Stimulated activated CD4-positive, alpha-beta T cell treated with anti-CD3 and anti-CD28 coated beads, TNF-alpha, amount 100 ng/mL, for 4 hours (primary cell): ENCODE measurements at places on chromosomes 2 and 18.

- DNase-seq: no peak
These were observed 91.0 kb downstream of the CTIF start for GRCh38 chr18:48629730-48630324.

GRCh38 chr2:148052687-148053086, 31.8 kb downstream of the MBD5 start:
- DNase-seq: no peak

DNA sequence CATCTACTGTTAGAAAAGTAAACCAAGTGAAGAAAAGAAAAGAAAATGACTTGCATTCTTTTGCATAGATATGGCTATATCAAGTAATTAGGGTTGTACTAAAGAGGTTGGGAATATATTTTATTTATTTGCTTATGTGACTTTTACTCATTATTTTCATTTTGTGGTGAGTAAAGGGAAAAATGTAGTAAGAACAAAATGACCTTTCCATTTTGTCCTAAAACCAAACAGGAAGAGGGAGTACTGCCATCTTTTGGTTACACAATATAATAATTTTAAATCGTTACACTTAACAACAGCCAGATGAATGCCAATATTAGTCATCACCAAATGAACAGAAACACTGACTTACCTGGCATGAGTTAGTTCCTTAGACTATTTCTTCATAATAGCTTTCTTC, 47.3 kb upstream of the NDUFV2 start:
- DNase-seq: no peak

DNA sequence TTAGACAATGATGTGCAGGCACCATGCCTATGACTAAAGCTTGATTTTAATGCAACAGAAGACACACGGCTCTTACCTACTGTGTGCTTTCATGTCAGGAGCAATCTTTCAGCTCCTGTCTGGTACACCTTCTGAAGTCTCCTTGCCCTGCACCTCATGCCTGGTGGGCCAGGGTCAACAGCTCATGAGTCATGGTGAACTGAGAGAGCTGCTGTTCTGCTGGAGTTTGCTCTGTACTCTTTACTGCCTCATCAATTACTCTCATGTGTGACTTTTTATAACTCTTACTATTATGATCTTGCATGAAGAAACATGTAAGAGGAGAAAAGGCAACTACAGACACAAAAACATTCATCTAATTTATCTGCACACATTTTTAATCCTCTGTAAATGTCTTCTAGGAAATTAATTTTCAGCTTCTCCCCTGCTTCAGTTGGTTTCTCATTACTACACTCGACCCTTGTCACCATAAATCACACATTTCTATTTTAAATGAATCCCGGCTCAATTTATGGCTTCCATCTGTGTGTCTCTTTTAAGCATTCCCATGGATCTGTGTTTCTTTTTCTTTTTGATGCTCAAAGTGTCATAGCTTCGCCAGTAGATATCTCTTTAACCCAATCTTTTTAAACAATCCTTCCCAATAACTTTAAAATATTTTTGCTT, 9.7 kb downstream of the SERPINB7 start:
- DNase-seq: no peak

DNA sequence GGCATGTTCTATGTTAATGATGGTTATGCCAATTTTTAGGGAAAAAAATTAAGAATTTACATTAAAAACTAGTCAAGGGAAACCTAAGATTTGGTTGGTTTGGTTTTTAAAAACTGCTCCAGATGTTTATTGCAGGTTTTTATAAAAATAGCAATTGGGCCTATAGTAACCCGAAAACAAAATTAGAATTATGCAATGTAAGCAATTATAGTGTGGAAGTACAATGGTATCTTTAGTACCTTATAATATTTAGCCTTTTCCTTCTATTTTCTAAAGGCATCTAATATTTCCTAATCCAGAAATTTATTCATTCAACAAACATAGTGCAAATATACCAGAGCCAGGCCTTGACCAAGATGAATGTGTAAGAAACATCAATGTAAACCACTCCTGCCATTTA, 27.3 kb downstream of the CACNB4 start:
- DNase-seq: no peak

DNA sequence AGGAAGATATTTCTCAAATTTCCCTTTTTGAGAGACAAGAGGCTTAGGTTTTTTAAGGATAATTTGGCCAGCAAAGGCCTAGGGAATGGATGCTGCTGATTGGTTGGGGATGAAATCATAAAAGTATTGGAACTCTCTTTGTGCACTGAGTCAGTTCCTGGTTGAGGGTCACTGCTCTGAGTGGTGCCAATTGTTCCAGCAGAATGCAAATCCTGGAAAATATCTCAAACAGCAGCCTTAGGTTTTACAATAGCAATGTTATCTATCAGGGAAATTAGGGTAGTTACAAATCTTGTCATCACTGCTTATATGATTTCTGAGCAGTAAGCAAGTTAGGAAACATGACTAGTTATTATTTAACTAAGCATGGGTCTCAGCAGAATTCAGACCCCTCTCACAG, 96.2 kb downstream of the RAD51AP2 start:
- DNase-seq: no peak

DNA sequence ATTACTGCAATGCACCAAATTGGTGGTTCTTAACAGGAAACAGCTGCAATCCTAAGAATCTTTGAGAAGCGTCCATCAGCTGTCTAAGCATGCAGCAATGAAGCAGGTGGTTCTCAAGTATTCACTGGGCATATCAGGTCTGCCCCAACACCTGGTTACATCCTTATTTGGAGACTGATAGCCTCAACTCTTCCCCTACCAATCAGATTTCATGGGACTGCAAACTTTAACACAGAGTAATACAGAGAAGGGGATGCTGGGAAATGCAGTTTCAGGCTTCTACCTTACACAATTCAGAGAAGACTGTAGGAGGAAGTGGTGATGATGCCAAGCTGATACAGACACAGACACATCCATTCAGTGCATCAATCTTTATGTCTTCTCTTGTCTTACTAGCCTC, 240.5 kb downstream of the BCL2 start:
- DNase-seq: no peak
